Upper lobe of left lung (tissue), 6 donors: ENCODE measurements at places on chromosomes 1 and 21. TPM values are rescaled to one million over a fixed set of nuclear protein-coding genes. Genes with fewer than 3 reads are reported as not detected.
A peak's percentile ranks its signal among the peaks of the same experiment; 100 is the strongest.

DNA sequence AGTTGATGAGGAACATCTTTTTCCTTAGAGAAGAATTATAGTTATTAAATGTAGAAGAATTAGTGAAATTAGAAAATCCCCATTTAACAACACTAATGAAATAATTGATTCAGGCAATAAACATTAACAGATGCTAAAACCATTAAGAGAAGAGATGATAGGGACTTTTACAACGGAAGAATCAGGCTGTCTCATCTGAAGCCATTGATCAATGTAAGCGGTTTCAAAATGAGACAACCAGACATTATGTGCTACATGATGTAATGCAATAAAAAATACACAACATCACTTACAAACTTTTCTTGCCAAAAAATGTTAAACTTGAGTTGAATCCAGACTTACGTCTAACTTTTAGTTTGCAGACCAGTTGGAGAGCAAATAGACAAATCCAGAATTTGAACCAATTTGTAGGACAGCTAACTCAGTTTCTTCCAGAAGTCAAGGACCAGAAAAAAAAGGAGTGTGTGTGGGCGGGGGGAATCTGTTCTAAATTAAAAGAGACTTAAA, 165.4 kb upstream of the DPT start:
- no peak for DNase-seq

DNA sequence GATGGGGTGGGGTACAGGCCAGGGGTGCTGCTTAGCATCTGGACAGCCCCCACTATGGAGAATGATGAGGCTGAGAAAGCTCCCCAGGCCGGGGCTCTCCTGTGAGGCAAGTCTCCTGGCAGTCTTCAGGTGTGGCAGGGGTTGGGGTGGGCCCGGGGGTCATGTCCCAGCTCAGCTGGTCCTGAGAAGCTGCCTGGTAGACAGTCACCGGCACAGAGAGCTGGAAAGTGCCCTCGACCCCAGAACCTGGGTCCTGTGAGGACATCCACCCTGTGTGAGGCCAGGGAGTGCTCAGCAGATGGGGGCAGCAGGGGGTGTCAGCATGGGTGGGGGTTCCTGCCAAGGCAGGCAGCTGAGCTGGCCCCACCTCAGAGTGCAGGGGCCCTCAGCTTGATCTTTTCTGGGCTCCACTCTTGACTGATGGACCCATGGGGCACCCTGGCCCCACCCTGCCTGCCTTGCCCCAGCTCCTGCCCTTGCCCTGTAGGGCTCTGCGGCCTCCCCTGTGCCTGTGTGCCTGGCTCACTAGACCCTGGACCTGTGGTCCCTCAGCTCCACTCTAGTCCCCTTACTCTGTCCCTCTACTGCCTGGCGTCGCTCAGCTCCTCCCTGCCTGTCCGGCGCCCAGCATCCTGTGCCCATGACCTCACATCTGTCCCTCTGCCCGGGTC, 5.8 kb downstream of the IBA57 start:
- DNase-seq, result peak; percentile 63

KCNK1 gene
- total RNA-seq, result 6.4 TPM

MEX3A gene
- total RNA-seq, result 1.00 TPM

LRRC38 gene
- total RNA-seq, result not detected

DNA sequence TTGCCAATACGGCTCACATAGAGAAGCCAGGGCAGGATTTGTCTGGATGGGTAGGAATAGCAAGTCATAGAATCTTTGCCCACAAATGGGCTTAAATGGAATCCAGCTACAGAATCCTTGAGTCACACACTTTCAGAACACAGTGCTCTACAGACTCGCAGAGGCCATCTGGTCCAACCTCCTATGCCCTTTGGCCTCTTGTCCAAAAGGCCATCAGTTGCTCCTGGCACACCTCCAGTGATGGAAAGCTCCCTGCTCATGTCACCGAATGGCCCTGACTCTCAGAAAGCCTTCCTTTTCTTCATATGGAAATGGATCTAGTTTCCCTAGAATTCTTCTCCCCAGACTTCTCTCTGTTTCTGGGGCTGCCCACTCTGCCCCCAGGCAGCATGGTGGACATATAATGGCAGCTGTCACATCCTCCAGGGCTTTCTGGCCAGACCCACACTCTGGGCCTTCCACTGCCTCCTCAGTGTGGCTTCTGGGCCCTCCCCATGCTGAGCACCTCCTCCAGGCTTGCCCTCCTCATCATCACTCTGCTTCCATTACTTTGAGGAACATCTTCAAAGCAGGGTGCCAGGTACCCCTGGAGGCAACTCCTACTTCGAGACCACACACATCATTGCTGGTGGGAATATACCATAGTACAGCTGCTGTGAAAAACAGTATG, 33.6 kb upstream of the TRABD2B start:
- DNase-seq, result no peak

- no peak for DNase-seq
These were observed 39.4 kb upstream of the SPOCD1 start for GRCh38 chr1:31855038-31855845.

DNA sequence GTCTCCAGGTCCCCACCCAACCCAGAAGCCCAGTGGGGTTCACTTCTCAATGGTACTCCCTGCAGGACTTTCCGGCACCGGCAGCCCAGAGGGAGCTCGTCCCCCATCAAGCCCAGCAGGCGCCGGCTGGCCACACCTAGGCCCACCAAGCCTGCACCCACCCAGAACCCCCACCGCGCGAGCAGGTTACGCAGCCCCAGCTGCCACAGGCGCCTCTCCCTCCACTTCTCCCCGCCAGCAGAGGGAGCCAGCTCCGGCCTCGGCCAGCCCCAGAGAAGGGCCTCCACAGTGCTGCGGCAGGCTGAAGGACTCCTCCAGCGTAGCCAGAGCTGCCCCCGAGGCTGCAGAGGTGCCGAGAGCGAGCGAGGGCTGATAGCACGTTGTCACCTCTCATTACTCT, 722.3 kb downstream of the PLA2G4A start:
- DNase-seq, result peak; percentile 73

C1orf146 gene
- not detected for total RNA-seq

RGS16 gene
- 19.2 TPM for total RNA-seq

DNA sequence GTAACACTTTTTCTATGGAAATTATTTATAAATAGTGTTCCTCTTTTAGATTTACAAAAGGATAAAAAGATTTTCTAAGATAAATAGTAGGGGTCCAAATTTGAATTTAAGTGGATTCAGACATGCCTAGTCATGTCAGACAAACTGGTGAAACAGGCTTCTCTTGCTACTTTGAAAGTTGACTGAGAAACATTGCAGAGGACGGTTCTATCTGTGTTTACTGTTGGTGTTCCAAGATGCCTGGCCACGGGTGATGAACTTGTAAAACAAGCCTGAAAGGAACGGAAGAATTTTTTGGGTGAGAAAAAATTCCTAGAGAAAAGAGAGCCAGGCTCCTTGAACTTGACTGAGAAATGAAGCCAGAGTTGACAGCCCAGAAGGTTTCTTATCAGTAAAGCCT, 2.2 kb downstream of the KRTAP19-1 start:
- no peak for DNase-seq

DNA sequence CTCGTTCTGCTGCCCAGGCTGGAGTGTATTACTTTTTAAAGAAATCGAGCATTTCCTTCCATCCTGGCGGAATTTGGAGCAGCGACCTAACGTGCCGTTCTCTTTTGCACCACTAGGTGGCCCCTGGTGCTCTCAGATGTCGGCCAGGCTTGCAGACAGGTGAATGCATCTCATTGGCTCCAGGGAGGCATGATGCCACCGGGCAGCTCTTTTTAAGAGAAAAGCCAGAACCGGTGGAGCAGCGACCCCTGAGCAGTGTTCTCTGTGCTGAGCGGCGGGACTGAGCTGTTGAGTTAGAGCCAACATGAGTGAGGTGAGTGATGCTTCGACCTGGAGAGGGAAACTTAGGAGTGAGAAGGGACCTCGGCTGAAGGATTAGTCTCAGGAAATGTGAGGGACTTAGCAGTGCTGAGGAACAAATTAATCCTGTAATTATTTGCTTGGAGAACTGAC, at the start of gene PCP4:
PCP4 (plus strand) TSS at position 241 of the 453 bp plus-strand sequence; CDS start at position 305, 64 bp downstream.
- peak; percentile 50 for DNase-seq

ADAM30 gene
- total RNA-seq, result not detected

DNA sequence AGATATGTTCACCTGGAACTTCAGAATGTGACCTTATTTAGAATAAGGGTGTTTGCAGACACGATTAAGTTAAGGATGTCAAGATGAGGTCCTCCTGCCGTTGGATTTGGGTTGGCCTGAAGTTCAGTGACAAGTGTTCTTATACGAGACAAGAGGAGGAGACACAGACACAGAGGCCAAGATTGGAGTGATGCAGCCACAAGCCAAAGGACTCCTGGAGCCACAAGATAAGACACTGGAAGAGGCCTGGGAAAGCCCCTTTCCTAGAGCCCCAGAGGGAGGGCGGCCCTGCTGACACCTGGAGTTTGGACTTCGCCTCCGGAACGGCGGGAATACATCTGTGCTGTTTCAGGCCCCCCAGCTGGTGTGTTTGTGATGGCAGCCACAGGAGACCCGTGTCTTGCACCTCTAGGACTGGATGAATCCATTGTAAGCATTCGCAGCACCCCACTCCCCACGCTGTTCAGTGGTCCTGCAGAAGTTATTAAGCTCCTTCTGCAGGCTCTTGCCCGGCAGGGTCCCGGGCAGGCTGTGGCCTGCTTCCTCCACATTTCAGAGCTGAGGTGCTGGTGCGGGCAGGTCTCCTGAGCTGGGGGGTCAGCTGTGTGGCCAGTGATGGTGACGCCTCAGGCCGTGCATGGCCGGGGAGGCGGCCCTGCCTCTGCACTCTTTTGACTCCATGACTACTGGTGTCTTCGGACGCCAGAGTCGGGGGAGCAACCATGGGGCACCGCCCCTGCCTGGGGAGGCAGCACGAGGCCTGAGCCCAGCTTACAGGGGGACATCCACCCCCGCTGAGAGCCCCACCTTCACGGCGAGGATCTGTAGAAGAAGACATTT, 34.6 kb downstream of the UMODL1 start:
- DNase-seq, result peak; percentile 72

DNA sequence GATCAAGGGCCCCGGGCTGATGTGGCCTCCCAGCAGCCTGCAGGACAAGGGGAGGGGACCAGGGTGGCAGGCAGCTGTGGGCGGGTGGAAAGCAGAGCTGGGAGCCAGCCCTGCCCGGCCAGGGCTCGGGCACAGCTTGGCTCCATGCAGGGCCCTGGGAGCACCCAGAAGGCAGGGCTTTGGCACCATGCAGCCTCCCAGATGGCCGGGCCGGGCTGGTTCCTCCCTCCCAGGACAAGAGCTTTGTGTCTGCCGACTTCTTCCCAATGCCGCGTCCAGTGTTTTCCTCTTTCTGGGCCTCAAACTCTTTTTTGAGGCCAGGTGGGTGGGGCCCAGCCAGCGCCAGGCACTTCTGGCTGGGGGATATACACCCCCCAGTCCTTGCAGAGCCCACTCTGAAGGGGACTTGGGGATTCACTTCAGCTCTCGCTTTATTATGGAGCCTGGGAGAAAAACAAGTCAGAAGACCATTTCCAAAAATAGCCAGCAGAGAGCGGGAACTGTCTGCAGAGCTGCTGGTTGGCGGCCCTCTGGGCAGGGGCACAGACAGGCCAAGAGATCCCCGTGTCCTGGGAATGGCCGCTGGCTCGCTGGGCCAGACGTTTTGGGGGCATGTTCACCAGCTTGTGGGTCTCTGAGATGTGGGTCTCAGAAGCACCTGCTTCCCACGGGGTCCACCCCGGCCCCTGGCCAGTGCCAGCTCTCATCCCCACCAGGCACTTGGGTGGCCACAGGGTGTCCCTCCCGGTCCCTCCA, 103.8 kb upstream of the ARHGEF16 start:
- peak; percentile 78 for DNase-seq

- no peak for DNase-seq
These were observed 173.2 kb downstream of the SIPA1L2 start for GRCh38 chr1:232456714-232457113.

CASQ1 gene
- total RNA-seq, result not detected

- DNase-seq, result peak; percentile 83
These were observed 829 bp downstream of the ALX3 start for GRCh38 chr1:110069404-110070281.

- DNase-seq, result no peak
These were observed 11.9 kb upstream of the TMEM61 start for GRCh38 chr1:54968551-54968950.

MRPL9 gene
- total RNA-seq, result 40.4 TPM

DNA sequence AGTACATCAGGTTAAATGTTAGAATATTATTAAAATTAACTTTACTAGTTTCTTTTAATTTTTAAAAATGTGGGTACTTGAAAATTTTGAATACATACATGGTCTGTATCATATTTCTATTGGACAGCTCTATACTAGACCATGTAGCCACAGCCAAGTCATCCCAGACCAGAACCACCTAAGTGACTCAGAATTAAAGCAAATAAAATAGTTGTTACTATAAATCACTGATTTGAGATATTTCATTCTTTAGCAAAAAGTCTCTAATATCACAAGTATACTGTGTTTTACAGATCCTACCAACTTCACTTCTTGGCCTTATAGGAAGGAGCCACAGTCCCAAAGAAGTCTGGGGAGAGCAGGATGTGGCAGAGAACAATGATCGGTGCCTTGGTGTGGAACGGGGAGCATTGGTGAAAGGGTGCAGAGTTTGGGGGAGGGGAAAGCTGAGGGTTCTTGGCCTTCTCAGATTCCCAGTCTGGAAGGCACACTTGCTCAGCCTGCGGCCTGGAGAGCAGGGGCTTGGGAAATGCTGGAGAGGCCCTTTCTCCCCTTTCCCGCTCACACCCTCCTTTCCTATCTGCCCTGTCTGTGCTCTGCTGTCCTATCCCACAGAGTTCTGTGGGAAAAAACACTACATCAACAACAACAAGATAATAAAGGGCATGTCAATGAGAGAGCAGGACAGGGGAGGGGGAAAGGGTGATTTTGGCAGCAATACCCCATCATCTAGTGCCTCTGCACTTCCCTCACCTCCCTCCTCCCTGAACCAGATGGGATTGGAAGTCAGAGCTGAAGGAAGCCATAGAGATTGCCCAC, 122.1 kb downstream of the NGF start:
- no peak for DNase-seq
